Mammary epithelial cell (primary cell): ENCODE measurements at places on chromosomes 7 and 10. TPM values are rescaled to one million over a fixed set of nuclear protein-coding genes. Genes with fewer than 3 reads are reported as not detected.

Gene HTR7
- total RNA-seq: 20.2 TPM

Gene PHKG1
- 0.33 TPM for total RNA-seq

Gene WEE2
- total RNA-seq: not detected in 2 replicates

Gene ELMO1
- 9.5 TPM for total RNA-seq
